ENCODE measurements at places on chromosomes 1 and 21. TPM values are rescaled to one million over a fixed set of nuclear protein-coding genes. Genes with fewer than 3 reads are reported as not detected.
A peak's percentile ranks its signal among the peaks of the same experiment; 100 is the strongest.

Gene CHIA
- not detected for total RNA-seq

Gene TINAGL1
- 0.91 TPM for total RNA-seq

- DNase-seq, result no peak
- peaks cover 1% of the 10 kb centered on the region for H3K27me3 ChIP-seq
- H3K4me3 ChIP-seq, result no peak overlapping the region
- H3K4me1 ChIP-seq, result peaks cover 7% of the 10 kb centered on the region
Measured at GRCh38 chr21:43971201-43971991, 40.7 kb upstream of the TRAPPC10 start.

DNA sequence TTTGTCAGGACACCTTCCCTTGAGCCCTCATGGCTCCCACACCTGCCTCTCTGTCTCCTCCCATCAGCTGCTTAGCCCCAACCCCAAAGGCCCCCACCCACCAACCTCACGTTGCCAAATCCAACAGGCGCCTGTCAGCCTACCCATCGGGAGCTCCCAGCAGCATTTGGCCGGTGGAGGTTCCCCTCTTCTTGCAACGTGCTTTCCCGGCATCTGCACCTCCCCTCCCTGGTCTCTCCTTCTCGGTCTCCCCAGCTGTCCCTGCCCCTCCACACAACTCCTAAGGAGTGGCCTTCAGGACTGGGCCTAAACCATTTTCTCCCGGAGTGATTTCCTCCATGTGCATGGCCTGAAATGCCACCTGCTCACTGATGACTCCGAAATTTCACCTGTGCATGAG, 71.9 kb downstream of the KLHDC7A start:
- H3K4me1 ChIP-seq, result no peaks in the 10 kb centered on the region
- no peak overlapping the region for H3K4me3 ChIP-seq
- H3K27me3 ChIP-seq, result peaks cover 3% of the 10 kb centered on the region
- H3K27ac ChIP-seq, result no peak overlapping the region
- no peak for DNase-seq

Gene TPTE
- total RNA-seq, result not detected

Gene FCGR1A
- total RNA-seq, result not detected

GRCh38 chr1:109268431-109269211, 14.3 kb downstream of the PSRC1 start:
- no peak for DNase-seq
- H3K27me3 ChIP-seq, result peaks cover 2% of the 10 kb centered on the region
- peaks cover 14% of the 10 kb centered on the region for H3K4me1 ChIP-seq
- no peaks in the 10 kb centered on the region for H3K36me3 ChIP-seq

GRCh38 chr1:145837656-145838055, 7.8 kb upstream of the NUDT17 start:
- no peak overlapping the region for H3K27ac ChIP-seq
- H3K4me3 ChIP-seq, result no peak overlapping the region
- no peaks in the 10 kb centered on the region for H3K27me3 ChIP-seq
- H3K36me3 ChIP-seq, result peaks cover 23% of the 10 kb centered on the region

DNA sequence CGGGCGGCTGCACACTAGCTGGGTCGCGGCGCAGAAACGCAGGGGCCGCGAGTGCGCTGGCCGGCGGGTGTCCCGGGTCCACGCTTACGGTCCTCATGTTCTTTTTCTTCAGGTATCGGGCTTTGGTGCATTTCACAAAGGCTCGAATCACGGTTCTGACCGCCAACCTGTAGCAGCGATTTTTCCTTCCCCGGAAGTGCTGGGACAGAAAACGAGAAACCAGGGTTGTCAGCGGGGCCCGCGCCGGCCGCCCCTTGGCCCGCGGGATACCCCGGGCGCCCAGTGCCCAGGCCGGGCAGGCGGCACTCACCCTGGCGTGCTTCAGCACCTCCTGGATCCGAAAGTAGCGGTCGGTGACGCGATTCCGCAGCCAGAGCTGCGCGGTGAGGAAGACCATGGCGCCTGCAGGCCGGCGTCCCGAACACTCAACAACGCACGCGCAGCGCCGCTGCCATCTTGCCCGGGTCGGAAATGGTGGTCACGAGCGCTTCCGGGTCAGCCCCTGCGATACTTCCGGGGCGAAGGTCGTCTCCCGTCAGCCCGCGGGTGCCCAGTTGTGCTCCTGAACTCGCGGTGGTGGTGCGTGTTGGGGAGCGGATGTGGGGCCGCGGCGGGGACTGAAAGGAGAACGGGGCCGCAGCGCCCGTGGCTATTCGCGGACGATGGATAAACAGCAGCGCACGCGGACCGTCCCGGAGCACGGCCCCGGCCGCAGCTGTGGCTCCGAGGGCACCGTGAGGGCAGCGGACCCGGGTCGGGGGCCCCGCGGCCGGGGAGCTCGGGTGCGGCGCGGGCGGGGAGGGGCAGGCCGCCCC, at the start of gene MRPL20:
Gene MRPL20 (minus strand): TSS at position 473 of the 815 bp plus-strand sequence. CDS start 76 bp downstream, at position 397.
- peaks cover 27% of the 10 kb centered on the region for H3K4me1 ChIP-seq
- H3K4me3 ChIP-seq, result peak within 1 kb of the TSS; percentile 93
- H3K27ac ChIP-seq, result peak within 1 kb of the TSS; percentile 87

Gene TMCC2
- 3.9 TPM for total RNA-seq

DNA sequence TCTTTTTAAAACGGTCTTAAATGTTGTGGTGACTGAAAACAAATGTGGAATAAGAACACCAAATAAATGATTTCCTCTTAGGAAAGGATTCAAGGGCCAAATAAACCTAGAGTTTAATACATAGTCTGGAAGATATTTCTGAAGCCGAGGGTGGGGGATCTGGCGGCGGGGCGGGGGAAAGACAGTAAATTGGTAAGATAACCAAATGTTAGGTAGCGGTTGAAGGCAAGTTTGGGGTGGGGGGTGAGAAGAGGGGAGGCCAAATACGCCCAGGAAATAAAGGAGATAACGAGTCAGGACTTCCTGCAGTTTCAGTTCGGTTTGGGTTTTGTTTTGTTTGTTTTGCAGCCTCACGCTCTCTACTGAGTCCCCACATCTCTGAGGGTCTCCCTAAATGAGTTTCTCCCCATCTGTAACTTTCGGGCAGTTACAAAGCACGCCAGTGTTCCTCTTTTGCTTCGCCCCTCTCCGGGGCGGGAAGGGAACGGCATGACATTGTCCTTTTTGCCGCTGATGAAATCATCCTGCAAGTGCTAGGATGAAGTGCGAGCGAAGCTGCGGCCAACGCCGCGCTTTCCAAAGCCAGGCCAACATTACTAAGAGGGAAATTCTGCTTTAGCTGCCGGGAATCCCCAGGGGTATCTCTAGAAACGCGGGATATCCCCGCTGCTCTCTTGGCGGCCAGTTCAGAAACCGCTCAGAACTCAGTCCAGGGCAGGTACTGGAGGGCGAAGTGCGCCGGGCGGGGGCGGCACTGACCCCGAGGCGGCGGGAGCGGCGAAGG, 844 bp downstream of the NIBAN1 start:
- DNase-seq, result peak; percentile 31
- H3K27ac ChIP-seq, result peak overlapping the region; percentile 96
- peak overlapping the region; percentile 99 for H3K4me3 ChIP-seq
- H3K36me3 ChIP-seq, result no peaks in the 10 kb centered on the region

Gene TIAM1
- total RNA-seq, result not detected

- H3K4me3 ChIP-seq, result no peak overlapping the region
- H3K27ac ChIP-seq, result no peak overlapping the region
- peaks cover 6% of the 10 kb centered on the region for H3K4me1 ChIP-seq
- DNase-seq, result no peak
- H3K27me3 ChIP-seq, result peaks cover 33% of the 10 kb centered on the region
Measured at GRCh38 chr1:21518774-21519455, 9.7 kb downstream of the ALPL start.

Gene USH2A
- total RNA-seq, result 0.05 TPM

Gene KIF2C
- 33.8 TPM for total RNA-seq

Gene RCSD1
- total RNA-seq, result not detected

DNA sequence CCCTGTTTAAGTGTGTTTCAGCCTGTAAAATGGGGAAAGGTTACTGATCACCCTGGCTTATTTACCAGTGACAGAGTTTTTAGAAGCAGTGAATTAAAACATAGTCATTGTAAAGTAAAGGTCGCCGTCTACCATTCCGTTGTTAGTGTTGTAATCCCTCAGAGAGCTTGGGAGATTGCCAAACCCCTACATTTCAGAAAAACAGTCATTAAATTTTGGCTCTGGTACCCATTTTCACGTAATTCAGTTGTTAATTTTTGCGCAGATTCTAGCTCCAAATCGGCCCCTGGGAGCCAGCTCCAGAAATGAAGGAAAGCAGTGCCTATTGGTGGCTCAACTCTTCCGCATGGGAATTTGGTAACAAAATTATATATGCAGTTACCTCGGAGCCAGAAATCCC, 127.7 kb upstream of the AJAP1 start:
- H3K4me1 ChIP-seq, result no peaks in the 10 kb centered on the region
- H3K27ac ChIP-seq, result no peak overlapping the region
- no peaks in the 10 kb centered on the region for H3K27me3 ChIP-seq
- H3K4me3 ChIP-seq, result no peak overlapping the region
- DNase-seq, result no peak
- no peaks in the 10 kb centered on the region for H3K36me3 ChIP-seq

GRCh38 chr1:115642168-115643072, 650 bp downstream of the VANGL1 start:
- H3K4me1 ChIP-seq, result peaks cover 13% of the 10 kb centered on the region
- H3K4me3 ChIP-seq, result peak overlapping the region; percentile 94
- H3K27me3 ChIP-seq, result peaks cover 18% of the 10 kb centered on the region
- peak overlapping the region; percentile 73 for H3K27ac ChIP-seq
- H3K36me3 ChIP-seq, result no peaks in the 10 kb centered on the region
- DNase-seq, result peak; percentile 16

Gene TNFRSF9
- total RNA-seq, result not detected

- peak within 1 kb of the TSS; percentile 88 for H3K27ac ChIP-seq
Measured at GRCh38 chr1:225427235-225428067, at the start of gene LBR. TSS of gene LBR (minus strand) at chr1:225428038. CDS start at chr1:225424075, 3,963 bp downstream.

GRCh38 chr1:229127301-229127700, 143.6 kb upstream of the RAB4A start:
- H3K4me3 ChIP-seq, result no peak overlapping the region
- H3K27me3 ChIP-seq, result peaks cover 6% of the 10 kb centered on the region
- no peaks in the 10 kb centered on the region for H3K36me3 ChIP-seq

Gene SLC1A7
- not detected for total RNA-seq

GRCh38 chr21:40768056-40768455, 78.9 kb downstream of the DSCAM start:
- H3K27ac ChIP-seq, result no peak overlapping the region
- no peak overlapping the region for H3K4me3 ChIP-seq
- DNase-seq, result no peak
- H3K4me1 ChIP-seq, result no peaks in the 10 kb centered on the region
- peaks cover 5% of the 10 kb centered on the region for H3K36me3 ChIP-seq
- H3K27me3 ChIP-seq, result no peaks in the 10 kb centered on the region

Gene ETS2
- total RNA-seq, result 22.2 TPM
